ENCODE measurements at places on chromosomes 1 and 21.

DNA sequence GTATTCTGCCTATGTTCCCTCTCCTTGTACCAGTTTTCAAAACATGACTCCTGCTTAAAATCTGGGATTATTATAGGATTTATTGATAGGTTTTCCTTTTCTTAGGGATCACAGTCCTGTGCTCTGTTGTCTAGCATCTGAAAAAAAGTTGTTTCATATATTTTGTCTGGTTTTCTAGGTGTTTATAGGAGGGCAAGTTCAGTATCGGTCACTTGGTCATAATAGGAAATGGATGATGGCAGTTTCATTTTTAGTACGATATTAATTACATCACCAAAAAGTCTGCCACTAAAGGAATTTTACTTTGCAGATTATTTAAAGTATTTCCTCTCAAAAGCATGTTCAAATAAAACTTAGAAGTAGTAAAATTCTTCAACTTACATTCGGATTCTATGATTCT is 94.4 kb downstream of the RASAL2 start:
- DNase-seq, result no peak

GRCh38 chr1:196897158-196897828 is 9.4 kb downstream of the CFHR4 start:
- no peak for DNase-seq

GRCh38 chr1:59096501-59096900 is 200.4 kb upstream of the FGGY start:
- DNase-seq, result no peak

DNA sequence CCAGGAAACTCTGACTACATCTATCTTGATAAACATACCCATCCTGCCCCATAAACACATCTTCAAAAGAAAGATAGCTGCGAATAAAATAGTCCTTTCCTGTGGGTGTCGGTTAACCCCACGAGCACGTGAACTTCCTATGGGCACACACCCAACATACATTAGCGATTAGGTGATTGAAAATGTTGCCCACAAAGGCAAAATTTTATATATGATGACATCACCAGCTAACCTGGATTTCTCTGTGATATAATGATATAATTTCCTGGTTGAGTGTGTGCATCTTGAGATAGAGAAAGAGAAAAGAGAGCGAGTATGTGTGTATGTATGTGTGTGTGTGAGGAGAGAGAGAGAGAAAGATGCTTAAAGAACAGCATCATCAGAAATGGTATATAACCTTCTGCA is 296.1 kb downstream of the PTPRC start:
- DNase-seq, result no peak

All from NCI-H187 treated with DMSO at 0.1 percent for 48 hours (cell line).